AG10803 (cell line): ENCODE measurements at places on chromosomes 13 and 19.

- DNase-seq = no peak
These were observed 536.5 kb downstream of the PCDH9 start for GRCh38 chr13:66693656-66694055.

DNA sequence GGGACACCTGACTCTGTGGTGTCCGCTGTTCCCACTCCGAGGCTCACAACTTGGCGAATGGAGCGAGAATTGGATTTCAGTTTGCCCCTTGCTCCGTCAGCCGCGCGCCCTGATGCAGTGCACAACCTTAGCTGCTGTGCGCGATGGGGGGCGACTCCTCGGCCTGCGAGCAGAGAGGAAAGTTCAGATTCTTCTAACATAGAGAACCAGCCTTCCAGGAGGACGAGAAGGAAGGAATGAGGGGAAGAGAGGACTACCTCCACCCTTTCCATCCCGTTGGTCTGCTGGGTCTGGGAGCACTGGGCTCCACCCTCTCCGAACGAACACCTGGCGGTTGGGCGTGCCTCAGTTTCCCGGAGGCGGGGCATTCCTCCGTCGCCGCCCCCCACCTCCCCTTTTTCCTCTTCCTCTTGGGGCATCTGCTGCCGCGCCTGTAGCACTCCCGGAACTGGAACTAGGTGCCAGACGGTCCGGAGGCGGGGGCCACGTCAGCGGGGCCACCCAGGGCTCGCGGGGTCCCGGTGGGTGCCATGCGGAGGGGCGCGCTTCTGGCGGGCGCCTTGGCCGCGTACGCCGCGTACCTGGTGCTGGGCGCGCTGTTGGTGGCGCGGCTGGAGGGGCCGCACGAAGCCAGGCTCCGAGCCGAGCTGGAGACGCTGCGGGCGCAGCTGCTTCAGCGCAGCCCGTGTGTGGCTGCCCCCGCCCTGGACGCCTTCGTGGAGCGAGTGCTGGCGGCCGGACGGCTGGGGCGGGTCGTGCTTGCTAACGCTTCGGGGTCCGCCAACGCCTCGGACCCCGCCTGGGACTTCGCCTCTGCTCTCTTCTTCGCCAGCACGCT lies at the start of gene KCNK6:
Gene KCNK6, plus strand, starts transcription at position 425 of the 838 bp plus-strand sequence. Its CDS starts 106 bp downstream, at position 531.
- peak; percentile 15 for DNase-seq

- no peak for DNase-seq
These were observed 18.5 kb downstream of the LNX2 start for GRCh38 chr13:27601803-27602202.

GRCh38 chr13:94305934-94306333 lies 173.5 kb downstream of the DCT start:
- peak; percentile 43 for DNase-seq

DNA sequence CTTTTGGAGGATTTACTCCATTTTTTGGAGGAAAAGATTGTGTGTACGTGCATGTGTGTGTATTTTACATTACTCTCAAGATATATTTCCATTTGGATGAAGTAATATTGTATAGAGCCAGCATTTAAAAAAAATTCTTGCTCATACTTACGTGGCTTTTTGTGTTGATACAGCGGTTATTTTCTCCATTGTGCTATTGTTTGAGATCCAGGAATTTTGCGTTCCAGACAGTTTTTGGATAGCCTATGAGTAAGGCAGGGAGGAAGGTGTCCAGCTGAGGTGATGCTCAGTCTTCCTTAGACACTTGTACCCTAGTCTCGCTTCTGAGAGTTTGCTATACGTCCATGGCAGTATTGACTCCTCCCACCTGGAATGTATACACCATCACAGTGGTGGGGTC lies 92.2 kb upstream of the ARHGEF7 start:
- DNase-seq = no peak

DNA sequence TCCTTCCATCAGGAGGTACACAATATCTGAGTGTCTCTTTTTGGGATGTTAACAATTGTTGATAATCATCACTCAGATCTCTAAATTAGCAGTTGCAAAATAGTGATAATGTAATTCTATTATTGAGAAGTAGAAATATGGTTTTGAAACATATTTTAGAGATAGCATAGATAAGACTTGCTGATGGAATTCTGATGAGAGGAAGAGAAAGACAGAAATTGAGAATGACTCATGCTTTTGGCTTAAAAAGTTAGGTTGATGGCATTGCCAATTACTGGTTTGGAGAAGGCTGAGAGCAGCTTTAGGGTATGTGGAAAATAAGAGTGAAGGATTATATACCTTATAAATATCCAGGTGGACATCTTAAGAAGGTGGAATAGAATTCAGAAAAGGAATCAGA lies 106.4 kb upstream of the EDNRB start:
- no peak for DNase-seq

DNA sequence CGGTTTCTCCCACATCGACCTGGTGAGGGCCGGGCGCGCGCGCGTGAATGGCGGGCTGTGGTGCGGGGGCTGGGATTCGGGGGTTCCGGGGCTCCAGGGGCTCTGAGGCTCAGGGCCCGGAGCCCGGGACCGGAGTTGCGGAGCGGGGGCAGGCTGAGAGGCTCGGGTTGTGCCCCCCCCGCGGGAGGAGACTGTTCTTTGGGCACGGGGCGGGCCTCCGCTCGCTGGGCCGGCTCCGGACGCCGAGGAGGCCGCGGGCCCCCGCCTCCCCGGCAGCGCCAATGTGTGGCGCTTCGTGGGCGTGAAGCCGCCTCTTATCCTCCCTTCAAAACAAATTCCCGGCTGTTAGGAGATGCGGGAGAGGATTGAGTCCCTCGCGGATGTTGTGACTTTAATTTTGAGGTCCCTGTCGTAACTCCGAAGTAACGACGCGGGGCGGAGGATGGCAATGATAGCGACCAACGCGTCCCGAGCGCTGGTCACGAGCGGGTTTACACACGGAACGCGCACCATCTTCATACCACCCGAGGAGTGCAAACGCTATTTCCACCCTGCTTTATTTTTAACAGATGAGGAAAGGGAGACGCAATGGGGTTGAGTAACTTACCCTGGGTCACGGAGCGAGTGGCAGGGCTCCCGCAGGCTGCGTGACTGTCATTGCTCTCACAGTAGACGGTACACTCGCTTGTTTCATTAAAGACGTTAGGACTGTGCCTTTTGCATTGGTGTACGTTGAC lies 536 bp downstream of the UBA2 start:
- DNase-seq = peak; percentile 50

- DNase-seq = no peak
These were observed 31.8 kb downstream of the EFNA2 start for GRCh38 chr19:1317274-1318003.

DNA sequence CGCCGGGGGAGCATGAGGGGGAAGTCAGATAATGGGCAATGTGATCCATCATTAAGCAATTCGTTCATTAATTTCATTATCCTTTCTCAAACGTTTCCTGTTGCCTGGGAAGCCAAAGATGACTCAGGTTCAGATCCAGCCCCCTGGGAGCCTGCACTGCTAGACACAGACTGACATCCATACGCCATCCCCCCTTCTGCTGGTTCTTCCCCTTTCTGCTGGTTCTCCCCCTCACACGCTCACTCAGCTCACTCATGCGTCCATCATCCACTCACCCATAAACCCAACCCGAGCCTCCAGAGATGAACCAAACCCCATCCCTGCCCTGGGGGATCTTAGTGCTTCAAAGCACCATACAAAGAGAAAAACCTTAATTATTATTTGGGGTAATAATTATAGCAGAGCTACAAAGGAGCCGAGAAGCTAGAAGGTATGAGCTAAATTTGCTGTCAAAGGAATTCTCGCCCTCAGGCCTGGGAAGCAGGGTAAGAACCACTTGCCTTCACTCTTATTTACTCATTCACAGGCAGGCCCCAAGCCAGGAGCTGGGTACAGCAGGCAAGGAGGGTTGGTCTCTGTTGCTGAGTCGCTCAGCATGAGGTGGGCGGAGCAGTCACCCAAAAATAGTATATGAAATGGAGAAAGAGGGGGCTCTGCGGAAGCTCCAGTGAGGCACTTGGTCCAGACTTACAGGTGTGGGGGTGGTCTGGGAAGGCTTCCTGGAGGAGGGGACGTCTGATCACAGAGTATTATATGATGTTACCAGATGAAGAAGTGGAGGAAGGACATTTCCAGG lies 7.0 kb upstream of the ZNF444 start:
- no peak for DNase-seq

DNA sequence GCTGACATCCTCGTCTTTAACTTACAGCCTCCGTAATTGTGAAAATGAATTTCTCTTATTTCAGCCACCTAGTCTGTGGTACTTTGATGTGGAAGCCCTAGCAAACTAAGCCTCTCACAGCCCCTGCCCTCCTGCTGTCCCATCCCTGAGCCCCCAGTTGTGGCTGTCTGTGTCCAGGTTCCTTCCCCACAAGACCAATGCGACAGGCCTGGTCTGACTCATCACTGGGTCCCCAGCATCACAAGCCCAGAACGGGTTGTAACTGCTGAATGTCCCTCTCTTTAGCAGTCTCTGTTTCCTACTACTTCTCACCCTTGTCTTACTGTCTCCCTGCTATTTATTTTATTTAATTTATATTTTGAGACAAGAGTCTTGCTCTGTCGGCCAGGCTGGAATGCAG lies 5.7 kb downstream of the POU2F2 start:
- no peak for DNase-seq
